ENCODE measurements at places on chromosomes 12 and 14.

GRCh38 chr12:33546004-33546403 is 106.4 kb upstream of the SYT10 start:
- DNase-seq, result no peak

DNA sequence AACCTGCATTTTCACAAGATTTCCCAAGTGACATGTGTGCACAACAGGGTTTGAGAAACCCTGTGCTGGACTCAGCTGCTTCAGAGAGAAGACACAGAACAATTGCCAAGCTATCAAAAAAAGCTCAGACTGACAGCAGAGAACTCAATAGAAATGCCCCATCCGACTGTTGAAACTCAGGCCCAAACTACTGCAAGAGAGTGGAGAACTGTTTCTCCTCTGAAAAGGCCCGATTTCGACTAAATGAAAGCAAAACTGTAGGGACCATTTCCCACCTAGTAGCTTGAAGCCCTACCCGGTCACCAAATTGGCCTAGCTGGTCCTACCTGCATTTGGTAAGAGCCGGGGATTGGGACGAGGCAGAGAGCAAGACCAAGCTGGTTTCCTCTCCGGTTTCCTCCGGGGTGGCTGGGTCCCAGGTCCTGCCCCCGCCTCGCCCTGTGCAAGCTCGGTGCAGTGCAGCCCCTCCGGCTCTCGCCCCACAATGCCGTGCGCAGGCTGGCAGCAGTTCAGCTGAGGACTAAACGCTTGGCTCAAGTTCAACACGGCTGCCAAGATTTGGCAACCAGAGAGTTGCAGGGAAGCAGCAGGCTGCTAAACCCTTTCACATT is 1180.6 kb downstream of the VRK1 start:
- no peak for DNase-seq

DNA sequence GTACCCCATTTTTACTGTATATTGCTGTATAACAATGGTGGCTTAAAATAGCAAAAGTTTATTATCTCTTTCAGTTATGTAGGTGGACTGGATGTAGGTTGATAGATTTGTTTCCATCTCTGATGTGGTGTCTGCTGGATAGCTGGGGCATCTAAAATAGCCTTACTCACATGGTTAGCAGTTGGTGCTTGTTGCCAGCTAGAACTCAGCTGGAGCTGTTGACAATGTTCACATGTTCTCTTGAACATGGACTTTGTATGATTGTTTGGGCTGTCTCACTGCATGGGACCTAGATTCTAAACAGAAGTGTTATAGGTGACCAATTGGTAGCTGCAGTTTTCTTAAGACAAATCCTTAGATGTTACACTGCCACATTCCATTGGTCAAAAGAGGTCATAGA is 126.9 kb downstream of the GPHN start:
- DNase-seq, result no peak

DNA sequence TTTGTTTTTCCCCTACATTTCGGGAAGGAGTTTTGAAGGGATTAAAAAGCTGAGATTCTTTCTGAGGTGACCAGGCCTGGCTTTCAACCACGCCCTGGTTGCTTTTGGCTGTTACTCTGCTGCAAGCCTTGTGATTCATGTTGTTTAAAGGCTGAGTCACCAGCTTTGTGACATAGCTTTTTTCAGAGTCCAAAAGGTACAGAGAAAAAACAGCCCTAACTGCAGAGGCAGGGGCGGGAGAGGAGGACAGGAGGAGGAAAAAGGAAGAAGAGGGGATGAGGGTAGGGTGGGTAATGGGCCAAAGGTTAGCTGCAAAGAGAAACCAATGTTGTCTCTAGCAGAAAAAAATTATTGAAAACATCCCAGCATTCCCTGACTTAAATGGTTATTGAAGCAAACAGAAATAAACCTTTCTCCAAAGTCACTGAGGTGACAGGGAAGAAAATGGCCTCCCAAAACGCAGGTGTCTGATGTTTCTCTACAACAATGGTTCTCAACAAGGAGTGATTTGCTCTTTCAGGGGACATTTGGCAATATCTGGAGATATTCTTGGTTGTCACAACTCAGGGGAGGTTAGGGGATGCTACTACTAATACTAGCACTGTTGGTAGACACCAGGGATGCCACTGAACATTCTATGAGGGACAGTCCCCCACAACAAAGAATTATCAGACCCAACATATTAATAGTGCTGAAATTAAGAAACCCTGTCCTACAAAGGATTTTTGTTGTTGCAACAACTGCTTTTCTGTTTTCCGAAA is 2.1 kb upstream of the UBC start:
- DNase-seq, result no peak

GRCh38 chr12:107080299-107080698 is 13.1 kb downstream of the CRY1 start:
- DNase-seq, result no peak
